ENCODE measurements at places on chromosomes 11 and 22.

GRCh38 chr11:27485930-27486773, 13.6 kb upstream of the LGR4 start:
- peak; percentile 29 for DNase-seq

- no peak for DNase-seq
These were observed 245.6 kb downstream of the BLID start for GRCh38 chr11:121870206-121871045.

- DNase-seq, result no peak
These were observed 34.1 kb downstream of the SNX19 start for GRCh38 chr11:130882138-130882551.

- peak; percentile 63 for DNase-seq
These were observed 1062.8 kb downstream of the DLG2 start for GRCh38 chr11:84564180-84564866.

DNA sequence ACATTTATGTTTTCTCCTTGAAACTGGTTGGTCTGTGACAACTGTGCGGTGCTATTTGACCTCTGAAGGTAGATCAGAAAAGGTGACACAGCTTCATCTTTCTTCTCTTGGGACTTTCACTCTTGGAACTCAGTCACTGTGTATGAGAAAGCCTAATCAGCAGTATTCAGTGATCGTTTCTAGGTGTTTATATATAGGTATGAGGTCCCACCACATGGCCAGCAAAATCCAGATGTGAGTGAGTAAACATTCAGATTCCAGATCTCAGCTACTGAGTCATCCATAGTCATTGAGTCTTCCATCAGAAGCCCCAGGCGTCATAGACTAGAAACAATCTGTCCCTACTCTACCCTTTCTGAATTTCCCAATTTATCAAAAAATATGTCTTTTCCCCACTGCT, 117.3 kb upstream of the CTSC start:
- no peak for DNase-seq

DNA sequence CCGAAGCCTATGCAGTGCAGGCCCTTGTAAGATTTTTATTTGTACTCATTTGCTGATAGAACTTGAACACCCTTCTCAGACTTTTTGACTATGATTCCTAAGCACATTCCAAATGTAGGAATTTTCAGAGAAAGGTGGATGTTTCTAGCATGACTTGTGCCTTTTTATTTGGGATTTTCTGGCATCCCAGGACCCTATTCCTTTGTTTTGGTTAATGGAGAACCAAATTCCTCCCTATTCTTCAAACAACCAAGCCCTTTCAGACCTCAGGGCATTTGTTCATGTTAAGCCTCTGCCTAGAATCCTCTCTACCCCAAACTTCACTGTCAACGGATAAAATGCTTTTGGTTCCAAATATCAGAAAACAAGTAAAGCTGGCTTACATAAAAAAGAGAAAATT, 371.1 kb downstream of the DDX10 start:
- DNase-seq, result no peak

- no peak for DNase-seq
These were observed 820.9 kb upstream of the TENM4 start for GRCh38 chr11:80261776-80262175.

DNA sequence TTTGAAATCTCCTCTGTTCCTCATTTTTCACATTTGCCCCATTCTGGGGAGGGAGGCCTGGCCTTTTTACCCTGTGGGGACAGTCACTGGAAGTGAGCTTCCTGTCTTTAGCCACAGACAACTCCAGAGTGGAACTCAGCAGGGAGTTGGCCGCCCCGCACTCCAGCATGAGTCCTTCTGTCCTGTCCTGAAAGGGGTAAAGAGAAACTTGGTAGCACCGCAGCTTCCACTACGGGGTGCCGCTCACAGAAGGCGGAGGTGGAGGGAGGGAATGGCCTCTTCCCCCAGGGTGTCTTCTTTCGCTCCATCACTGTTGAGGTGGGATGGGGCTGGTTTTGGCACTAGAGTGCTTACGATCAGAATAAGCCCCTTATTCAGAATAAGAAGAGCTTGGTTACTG, 132.2 kb downstream of the ST3GAL4 start:
- no peak for DNase-seq

All from NCI-H1417 (cell line).